T-helper 1 cell treated with Interleukin-12 subunit alpha and Interleukin-12 subunit beta and Interleukin-4 antibody, amounts not matched to agents 30 ng/mL and 1 ng/mL, for 36 hours (primary cell): ENCODE measurements at places on chromosomes 5 and 9. TPM values are rescaled to one million over a fixed set of nuclear protein-coding genes. Genes with fewer than 3 reads are reported as not detected.

The DOK3 gene
- total RNA-seq, result 4.3 and 5.3 TPM in 2 replicates

The CDH12 gene
- not detected in 2 replicates for total RNA-seq

The CDC20B gene
- total RNA-seq, result 0.12 and 0.17 TPM in 2 replicates

The GIN1 gene
- 7.1 and 14.8 TPM in 2 replicates for total RNA-seq

The ANKS6 gene
- total RNA-seq, result 6.0 and 6.1 TPM in 2 replicates

The NAIF1 gene
- total RNA-seq, result 12.6 and 13.8 TPM in 2 replicates

The CERCAM gene
- 0.88 and 1.7 TPM in 2 replicates for total RNA-seq

The FAM221B gene
- total RNA-seq, result not detected in 2 replicates

The LPAR1 gene
- not detected in 2 replicates for total RNA-seq

The CTNNAL1 gene
- 11.3 and 11.5 TPM in 2 replicates for total RNA-seq

The WDR31 gene
- total RNA-seq, result 1.2 and 2.0 TPM in 2 replicates

The WNT8A gene
- total RNA-seq, result not detected in 2 replicates

The TRIM36 gene
- 0.39 TPM in 1 of 2 replicates, not detected in the other for total RNA-seq

The SOHLH1 gene
- not detected in 2 replicates for total RNA-seq

The HAVCR1 gene
- total RNA-seq, result 9.3 and 10.2 TPM in 2 replicates

The SLC34A3 gene
- not detected in 2 replicates for total RNA-seq

The SLC36A3 gene
- not detected in 2 replicates for total RNA-seq

The NEURL1B gene
- 1.3 TPM in 2 replicates for total RNA-seq

The C6 gene
- not detected in 2 replicates for total RNA-seq

The ANKRD34B gene
- total RNA-seq, result not detected in 2 replicates

The TMC1 gene
- total RNA-seq, result 0.27 TPM in 1 of 2 replicates, not detected in the other

The PCDHB11 gene
- not detected in 2 replicates for total RNA-seq

The NTNG2 gene
- total RNA-seq, result 10.1 and 12.2 TPM in 2 replicates

The ALDH1A1 gene
- not detected in 2 replicates for total RNA-seq

The NTRK2 gene
- 1.4 and 1.5 TPM in 2 replicates for total RNA-seq

The AJM1 gene
- total RNA-seq, result 8.1 and 8.8 TPM in 2 replicates

The CCDC180 gene
- 2.9 and 5.9 TPM in 2 replicates for total RNA-seq
